Endothelial cell (in vitro differentiated cells): ENCODE measurements at places on chromosomes 3 and 15. TPM values are rescaled to one million over a fixed set of nuclear protein-coding genes. Genes with fewer than 3 reads are reported as not detected.

- no peak overlapping the region for H3K27ac ChIP-seq
- H3K4me1 ChIP-seq: peaks cover 7% of the 10 kb centered on the region
- DNase-seq: no peak
- H3K4me3 ChIP-seq: no peak overlapping the region
Observed at GRCh38 chr3:142976621-142977398, 13.3 kb upstream of the PAQR9 start.

GRCh38 chr3:73624821-73625665 lies at the start of gene PDZRN3:
Gene PDZRN3, minus strand, starts transcription at chr3:73624941.
- DNase-seq: peak; percentile 7
- peaks cover 6% of the 10 kb centered on the region for H3K27me3 ChIP-seq
- peak within 1 kb of the TSS; percentile 89 for H3K4me3 ChIP-seq
- peaks cover 10% of the 10 kb centered on the region for H3K4me1 ChIP-seq
- no peaks in the 10 kb centered on the region for H3K36me3 ChIP-seq
- H3K27ac ChIP-seq: peak within 1 kb of the TSS; percentile 33

Gene GOLGA6A
- total RNA-seq: 0.85 TPM

Gene ATP2B2
- total RNA-seq: 1.7 TPM

Gene LSAMP
- total RNA-seq: 6.1 TPM

Gene CRYGS
- 5.8 TPM for total RNA-seq
